ENCODE measurements at places on chromosomes 2 and 18.

GRCh38 chr18:12258719-12259705 is 4.9 kb downstream of the CIDEA start:
- no peak for DNase-seq

- no peak for DNase-seq
Observed at GRCh38 chr2:121473512-121473911, 57.2 kb upstream of the RNU4ATAC start.

GRCh38 chr18:21112543-21113105 is 1.0 kb upstream of the ROCK1 start:
- peak; percentile 33 for DNase-seq

GRCh38 chr2:127076924-127077323 is 30.0 kb downstream of the BIN1 start:
- DNase-seq: no peak

DNA sequence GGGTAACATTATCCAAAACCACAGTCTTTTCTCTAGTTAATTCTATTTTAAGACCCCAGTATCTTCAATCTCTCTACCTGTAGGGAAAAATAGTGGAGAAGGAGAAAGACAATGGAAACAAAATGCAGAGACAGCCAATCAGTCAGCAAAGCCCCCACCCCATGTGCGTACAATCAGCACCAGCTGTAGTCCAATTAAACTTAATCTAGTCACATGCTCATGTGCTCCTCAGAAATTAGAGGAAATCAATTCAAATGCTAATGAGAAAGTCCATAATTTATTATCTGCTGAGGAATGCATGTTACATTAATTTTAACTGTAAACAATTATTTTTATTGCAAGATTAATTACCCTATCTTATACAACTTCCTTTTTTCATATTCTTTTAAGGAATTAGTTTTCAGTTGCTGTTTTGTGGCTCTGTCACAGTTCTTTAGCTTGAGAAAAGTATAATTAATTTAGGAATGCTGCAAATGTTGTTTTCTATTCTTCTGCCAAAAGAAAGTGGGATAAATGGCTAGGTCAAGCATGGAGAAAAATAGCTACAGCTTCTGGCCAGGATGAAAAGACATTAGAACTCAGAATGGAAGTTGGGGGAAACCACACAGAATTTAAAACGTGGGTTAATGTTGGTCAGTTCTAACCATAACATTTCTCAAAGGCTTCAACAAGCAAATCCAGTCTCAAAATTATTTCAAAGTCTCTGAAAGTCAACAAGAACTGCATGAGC is 232.4 kb upstream of the HNRNPA3 start:
- no peak for DNase-seq

- no peak for DNase-seq
Observed at GRCh38 chr2:166140932-166141331, 13.1 kb upstream of the SCN1A start.

DNA sequence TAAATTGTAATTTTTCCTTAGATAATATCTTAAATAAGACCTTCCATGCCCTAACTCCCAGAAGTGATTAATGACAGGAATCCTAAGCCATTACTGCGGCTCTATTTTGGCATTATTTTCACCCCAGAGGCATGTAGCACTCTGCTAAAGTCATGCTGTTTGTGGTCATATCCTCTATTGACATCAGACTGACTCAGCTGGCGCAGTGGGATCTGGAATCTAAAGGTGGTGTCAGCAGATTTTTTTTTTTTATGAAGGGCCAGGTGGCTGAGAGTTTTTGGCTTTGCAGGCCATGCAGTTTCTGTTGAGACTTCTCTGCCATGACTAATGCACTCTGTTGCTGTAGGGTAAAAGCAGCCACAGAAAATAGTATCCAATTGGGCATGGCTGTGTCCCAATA is 64.1 kb upstream of the ACVR1C start:
- peak; percentile 94 for DNase-seq

DNA sequence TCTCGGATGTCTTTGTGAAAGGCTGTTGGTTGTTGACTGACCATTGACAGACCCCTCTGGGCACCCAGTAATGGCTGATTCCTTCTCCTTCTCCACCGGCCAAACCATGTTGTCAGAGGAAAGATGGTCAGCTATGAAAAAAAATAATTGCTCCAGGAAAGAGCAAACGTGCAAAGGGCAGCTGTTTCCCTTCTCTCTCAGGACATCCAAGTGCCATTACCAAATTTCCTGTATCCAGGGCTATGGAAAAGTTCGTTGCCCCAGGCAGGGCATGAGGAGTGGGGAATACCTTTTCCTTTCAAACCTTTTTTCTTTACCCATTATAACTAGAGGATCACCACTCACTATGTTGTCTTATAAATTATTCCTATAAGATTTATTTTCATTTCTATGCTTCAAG is 321.5 kb upstream of the HNRNPA3 start:
- no peak for DNase-seq

- no peak for DNase-seq
Observed at GRCh38 chr2:50751311-50752031, 280.5 kb downstream of the NRXN1 start.

DNA sequence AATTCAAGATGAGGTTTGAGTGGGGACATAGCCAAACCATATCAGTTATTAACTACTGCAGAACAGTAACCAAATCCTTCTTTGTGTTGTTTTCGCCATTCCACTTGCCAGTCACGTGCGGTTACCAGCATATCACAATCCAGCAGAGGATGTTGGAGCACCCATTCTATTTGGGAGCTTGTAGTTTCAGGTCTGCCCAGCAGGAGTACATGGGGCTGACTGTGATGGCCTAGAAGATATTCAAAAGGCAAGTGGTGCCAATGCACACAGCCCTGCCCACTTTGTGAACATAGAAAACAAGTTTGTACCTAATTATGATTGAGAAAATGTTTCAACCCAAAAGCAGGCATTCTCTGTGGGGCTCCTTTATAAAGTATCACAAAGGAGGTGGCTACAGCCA is 57.0 kb downstream of the ZNF519 start:
- no peak for DNase-seq

- no peak for DNase-seq
Observed at GRCh38 chr18:65415098-65415497, 335.7 kb upstream of the CDH7 start.

- DNase-seq: no peak
Observed at GRCh38 chr2:172100935-172101820, 1.5 kb downstream of the DLX2 start.

GRCh38 chr2:28751956-28752630 is 463 bp downstream of the PPP1CB start:
- DNase-seq: peak; percentile 38

- DNase-seq: peak; percentile 40
Observed at GRCh38 chr2:193461431-193461934, 1266.8 kb upstream of the TMEFF2 start.
